AG09309 (cell line): ENCODE measurements at places on chromosomes 4 and X.

- no peak for DNase-seq
Observed at GRCh38 chrX:79161655-79162054, 17.2 kb downstream of the GPR174 start.

GRCh38 chr4:186020793-186021407 is 48.1 kb upstream of the TLR3 start:
- DNase-seq, result no peak

GRCh38 chrX:72110876-72111708 is 20.6 kb downstream of the RTL5 start:
- no peak for DNase-seq

- DNase-seq, result no peak
Observed at GRCh38 chr4:162682651-162683050, 484.0 kb downstream of the NAF1 start.

DNA sequence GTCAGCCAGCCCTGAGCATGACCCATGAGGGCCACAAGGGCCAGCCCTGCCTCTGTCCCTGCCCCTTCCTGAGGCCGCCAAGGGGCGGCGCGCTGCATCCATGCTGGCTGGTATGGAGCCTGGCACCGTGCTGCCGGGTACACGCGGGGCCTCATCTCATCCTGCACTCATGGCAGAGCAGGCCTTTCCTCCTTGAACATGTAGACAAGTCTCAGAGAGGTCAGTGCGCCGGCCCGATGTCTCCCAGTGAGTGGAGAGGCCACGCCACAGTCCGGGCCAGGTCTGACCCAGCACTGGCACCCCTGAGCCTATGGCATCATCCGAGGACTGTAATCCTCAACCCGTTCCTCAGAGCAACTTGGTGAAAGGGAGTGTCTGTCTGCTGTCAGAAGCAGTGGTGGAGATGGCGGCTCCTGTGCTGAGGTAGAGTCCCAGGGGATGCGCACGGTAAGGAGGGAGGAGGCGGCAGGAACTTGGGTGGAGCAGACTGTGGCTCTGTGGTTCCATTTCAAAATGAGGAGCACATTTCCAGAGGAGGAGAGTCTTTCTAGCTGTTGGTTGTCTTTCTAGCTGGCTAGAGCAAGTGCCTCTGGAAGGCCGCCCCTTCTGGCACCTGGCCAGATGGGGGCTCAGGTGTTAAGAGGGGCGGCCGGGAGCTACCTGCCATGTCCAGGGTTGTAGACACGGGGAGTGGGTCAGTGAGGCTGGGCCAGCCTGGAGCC is 32.8 kb downstream of the TRMT44 start:
- DNase-seq, result no peak

- no peak for DNase-seq
Observed at GRCh38 chr4:145805490-145805889, 125.5 kb downstream of the C4orf51 start.

DNA sequence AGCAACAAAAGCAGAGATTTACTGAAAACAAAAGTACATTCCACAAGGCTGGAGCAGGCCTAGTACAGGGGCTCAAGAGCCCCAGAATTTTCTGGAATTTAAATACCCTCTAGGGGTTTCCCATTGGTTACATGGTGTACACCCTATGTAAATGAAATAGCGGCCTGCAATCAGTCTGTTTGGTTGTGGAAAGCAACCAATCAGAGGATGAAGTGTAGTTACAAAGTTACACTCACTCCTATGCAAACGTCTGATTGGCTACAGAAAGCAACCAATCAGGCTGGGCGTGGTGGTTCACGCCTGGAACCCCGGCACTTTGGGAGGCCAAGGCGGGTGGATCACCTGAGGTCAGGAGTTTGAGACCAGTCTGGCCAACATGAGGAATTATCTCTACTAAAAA is 13.8 kb upstream of the TXLNG start:
- DNase-seq, result no peak

DNA sequence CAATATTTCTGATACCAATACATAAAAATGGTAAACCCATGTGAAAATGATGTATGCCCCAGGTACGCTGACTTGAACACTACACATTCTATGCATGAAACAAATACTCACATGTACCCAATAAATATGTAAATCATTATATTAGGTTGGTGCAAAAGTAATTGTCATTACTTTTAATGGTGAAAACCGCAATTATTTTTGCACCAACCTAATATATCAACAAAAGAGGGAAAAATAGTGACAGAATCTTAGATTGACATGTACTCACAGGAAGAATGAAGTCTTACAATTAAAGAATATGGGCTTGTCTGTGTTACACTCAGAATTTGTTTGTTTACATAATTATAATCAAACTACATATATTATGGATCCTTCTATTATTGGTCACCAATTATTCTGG is 82.3 kb downstream of the GLRA3 start:
- DNase-seq, result no peak

DNA sequence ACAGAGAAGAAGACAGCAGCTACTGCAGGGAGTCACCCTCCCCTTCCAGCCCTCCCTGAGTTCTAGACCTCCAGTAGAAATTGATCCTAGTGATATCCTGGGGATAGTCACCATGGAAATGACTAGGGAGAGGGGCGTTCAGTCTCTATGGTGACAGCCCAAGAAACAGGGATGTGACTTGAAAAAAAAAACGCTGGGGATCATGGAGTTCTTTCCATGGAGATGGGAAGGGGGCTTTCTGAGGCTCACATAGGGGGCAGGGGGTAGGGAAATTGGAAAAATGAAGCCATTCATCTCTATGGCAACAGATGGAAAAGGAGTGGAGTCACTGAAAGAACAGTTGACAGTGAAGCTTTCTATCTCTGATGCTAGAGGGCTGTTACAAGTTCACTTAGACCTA is 28.0 kb upstream of the IGBP1 start:
- no peak for DNase-seq

GRCh38 chrX:10197279-10198210 is 40.8 kb downstream of the CLCN4 start:
- no peak for DNase-seq

GRCh38 chr4:30256116-30256832 is 463.9 kb upstream of the PCDH7 start:
- DNase-seq, result no peak

GRCh38 chr4:26377328-26378311 is 56.8 kb downstream of the RBPJ start:
- no peak for DNase-seq

GRCh38 chrX:41522081-41522480 is 74.9 kb downstream of the NYX start:
- DNase-seq, result no peak

DNA sequence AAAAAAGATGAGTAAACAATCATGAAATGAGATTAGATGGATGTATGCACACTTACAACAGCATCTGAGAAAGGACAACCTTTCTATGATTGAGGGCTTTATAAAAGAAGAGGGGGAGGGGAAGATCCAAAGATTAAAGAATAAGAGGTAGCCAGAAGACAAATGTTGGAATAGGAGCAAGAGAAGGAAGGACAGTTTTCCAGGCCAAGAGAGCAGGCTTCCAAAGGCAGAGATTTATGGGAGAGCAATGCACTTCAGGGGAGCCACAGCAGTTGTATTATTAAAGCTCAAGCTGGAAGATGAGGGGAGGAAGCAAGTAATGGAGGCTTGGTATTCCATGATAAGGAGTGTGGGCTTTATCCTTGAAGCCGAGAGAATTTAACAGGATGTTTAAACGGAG is 110.3 kb upstream of the PTPN13 start:
- no peak for DNase-seq

- no peak for DNase-seq
Observed at GRCh38 chrX:4240541-4241194, 527.2 kb upstream of the PRKX start.

DNA sequence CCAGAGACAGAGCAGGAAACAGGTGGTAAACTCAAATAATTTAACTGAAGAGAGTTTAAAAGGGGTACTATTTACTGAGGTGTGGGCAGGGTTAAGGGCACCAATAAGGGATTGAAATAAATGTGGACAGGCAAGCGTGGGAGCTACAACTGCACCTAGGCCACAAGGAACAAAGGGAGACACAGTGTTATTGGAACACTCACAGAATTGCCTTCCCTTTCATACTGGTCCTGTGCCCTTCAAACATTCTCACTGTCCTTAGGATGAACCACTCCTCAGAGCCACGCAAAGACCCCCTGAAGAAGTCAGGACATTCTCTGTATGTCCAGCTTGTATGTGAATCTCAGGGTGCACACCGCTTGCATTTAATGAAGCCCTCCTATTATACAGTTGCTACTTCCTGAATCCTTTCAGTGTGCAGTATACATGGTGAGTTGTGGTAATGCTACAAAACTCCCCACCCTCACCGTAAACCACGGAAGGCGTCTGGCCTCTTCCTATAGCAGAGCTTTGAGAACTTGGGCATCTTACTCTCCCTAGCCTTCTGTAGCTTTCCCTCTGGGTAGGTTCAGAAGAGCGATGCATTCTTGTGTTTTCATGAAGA is 9.6 kb upstream of the MRPL1 start:
- DNase-seq, result no peak

DNA sequence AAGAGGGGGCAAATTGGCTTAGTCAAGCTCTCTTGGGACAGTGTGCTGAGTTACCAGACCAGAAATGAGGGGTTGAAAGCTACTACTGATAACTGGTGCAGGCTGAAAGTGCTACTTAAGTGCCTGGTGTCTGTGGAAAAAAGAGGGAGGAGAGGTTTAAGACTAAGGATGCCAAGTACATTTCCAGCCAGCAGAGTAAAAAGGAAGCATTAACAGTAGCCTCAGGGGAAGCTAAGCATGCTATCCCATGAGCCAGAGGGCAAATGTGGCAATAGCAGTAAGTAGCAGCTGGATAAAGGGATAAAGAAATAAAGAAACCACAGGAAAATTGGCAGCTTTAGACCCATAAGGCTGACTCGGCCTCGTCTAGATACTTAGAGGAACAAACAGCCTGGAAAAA is 196.3 kb upstream of the MAB21L2 start:
- peak; percentile 97 for DNase-seq

GRCh38 chr4:132396636-132397035 is 752.5 kb upstream of the PCDH10 start:
- no peak for DNase-seq

DNA sequence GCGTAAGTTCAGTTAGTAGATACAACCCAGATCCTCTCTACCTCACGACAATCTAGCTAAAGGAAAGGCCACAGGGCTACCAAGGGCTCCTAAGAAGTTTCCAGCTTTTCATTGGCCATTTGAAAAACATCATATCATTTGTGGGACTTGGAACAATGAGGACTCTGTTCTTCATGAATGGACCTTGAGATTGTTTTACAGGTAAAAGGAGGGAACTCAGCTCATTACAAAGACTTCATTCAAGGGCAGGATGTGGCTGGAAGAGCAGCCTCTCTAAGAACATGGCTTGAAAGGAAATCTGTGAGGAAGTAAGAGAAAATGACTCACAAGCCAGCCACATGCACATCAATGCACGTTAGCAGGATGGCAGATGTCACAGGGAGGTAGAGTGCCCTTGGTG is 105.9 kb upstream of the SLC7A11 start:
- DNase-seq, result no peak

GRCh38 chr4:88158489-88159228 is at the start of gene ABCG2:
ABCG2 (minus strand) TSS chr4:88158639; CDS start chr4:88139995, 18,644 bp downstream.
- DNase-seq, result no peak

DNA sequence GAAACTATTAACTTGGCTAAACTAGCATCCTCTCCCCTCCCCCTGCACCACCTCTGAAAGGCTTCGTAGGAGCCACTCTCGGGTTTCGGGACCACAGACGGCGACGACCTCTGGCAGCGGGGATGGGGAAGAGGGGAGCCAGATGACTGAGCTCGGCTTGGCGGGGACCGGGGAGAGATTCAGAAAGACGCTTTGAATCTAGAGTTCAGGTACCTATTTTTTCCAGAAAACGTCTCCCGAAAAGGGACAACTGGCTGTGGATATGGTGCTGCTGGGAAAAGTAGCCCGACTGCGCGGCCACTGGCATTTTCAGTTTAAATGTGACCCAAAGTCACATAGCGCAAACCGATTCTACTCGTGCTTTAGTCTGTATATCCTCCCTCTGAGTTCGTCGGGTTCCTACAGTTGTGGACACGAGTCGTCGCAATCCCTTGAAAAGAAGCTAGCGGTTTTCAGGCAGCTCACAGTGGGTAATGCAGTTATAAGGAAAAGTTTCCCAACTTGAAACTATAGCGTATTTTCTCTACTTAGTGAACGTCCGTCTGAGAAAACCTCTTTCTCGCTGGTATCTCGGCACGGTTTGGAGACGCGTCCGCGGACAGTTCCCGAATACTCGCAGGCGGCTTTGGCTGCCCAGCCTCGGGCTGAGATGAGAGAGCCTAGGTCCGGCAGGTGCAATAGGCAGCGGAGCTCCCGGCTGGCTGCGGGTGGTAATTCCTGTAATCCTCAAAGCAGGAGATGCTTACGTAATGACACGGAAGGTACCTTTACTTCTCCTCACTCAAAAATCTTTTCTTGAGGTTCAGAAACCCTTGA is 1.3 kb downstream of the PARM1 start:
- DNase-seq, result no peak

- no peak for DNase-seq
Observed at GRCh38 chr4:86089781-86090323, 270.0 kb downstream of the MAPK10 start.

- no peak for DNase-seq
Observed at GRCh38 chr4:93467484-93468155, 360.9 kb upstream of the ATOH1 start.
